ENCODE measurements at places on chromosomes 7 and 10.

DNA sequence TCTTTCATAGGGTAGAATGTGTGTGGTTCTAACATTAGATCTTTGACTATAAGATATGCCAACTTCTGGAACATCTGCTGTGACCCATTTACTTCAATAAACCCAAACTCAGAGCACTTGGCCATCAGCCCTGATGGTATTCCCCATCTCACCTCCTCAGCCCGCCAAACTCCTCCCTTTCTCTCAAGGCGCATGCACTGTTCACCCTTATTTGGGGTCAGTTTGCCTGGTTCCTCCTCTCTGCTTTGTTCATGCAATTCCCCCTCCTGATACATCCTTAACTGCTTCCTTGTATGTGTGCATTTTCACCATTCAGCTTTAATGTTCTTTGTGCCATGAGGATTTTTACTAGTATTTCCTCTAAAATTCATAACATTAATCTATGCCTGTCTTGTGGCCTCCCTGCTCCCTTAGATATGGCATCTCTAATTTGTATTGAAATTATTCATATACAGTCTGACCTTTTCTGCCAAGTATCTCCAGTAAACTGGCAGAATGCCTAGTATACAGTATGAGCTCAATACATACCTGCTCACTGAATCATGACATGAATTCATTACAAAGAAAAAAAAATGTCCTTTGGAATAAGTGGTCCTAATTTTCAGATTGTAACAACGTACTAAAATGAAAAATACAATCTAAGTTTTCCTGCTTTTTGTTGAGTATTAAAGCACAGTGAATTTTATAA lies 336.8 kb upstream of the IGFBP3 start:
- DNase-seq, result no peak

GRCh38 chr7:149664666-149665065 lies 108.7 kb downstream of the ZNF467 start:
- DNase-seq, result no peak

- DNase-seq, result no peak
Observed at GRCh38 chr7:18290223-18290622, 205.3 kb upstream of the HDAC9 start.

GRCh38 chr10:49736564-49737113 lies 25.5 kb downstream of the OGDHL start:
- DNase-seq, result no peak

GRCh38 chr10:92886334-92886961 lies 38.1 kb downstream of the EXOC6 start:
- DNase-seq, result no peak

DNA sequence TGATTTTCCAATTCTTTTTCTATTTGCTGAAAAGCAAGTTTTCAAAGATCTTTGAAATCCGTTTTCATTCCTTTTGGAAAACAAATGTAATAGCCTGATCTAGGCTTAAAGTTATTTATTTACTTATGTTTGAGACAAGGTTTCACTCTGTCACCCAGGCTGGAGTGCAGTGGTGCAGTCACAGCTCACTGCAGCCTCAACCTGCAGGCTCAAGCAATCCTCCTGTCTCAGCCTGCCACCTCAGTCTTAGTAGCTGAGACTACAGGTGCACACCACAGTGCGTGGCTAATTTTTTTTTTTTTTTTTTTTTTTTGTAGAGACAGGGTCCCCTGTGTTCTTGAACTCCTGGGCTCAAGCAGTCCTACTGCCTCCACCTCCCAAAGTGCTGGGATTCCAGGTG lies 4.6 kb downstream of the ST7 start:
- DNase-seq, result no peak

GRCh38 chr7:143934526-143935325 lies at the start of gene OR2F2:
TSS of gene OR2F2 (plus strand) at chr7:143935233. CDS start at chr7:143935233, 0 bp downstream.
- no peak for DNase-seq

DNA sequence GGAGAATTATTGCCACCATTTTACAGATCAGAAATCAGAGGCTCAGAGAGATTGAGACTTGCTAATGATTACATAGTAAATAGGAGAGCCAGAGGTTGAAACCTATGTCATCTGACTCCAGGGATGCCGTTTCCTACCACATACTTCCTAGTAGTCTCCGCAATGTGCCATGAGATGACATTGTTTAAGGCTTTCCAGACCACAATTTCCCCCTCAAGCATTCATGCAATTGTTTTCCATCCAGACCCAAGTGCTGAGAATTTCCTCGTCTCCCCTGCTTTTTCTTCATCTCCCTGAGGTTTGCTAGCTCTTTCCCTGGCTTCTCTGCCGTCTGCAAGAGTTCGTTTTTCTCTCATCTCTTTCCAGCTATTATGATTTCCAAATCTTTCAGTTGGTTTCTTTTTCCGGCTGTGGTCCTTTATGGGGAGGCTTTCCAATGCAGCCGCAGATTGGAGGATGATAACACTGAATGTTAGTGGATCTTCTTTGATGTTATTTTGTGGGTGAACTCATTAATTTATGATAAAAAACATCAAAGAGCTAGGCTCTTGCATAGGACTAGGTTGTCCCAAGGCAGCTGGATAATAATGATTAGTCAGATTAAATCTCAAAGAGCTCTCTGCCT lies 6.9 kb upstream of the GOLGA7B start:
- no peak for DNase-seq

- DNase-seq, result no peak
Observed at GRCh38 chr7:90256778-90257177, 11.8 kb downstream of the CFAP69 start.

- no peak for DNase-seq
Observed at GRCh38 chr10:131350245-131350644, 38.7 kb upstream of the TCERG1L start.

DNA sequence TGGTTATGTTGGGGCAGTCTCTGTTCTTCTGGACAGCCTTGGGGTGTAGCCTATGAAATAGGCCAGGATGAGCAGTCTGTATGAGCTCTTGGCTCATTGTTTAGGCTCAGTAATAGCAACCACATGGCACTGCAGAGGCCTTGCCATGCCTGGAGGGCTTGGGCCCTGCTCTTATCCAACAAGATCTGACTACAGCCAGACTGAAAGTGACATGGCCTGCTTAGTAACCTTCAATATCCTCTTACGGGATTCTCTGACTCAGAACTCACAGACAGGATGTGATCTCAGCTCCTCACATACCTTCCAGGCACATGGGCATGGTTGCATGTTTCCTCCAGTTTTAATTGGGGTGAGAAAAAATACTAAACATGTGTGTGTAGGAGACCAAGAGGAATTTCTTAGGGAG lies 289.3 kb downstream of the PTEN start:
- no peak for DNase-seq

- no peak for DNase-seq
Observed at GRCh38 chr7:149878523-149878921, 4.8 kb downstream of the ATP6V0E2 start.

DNA sequence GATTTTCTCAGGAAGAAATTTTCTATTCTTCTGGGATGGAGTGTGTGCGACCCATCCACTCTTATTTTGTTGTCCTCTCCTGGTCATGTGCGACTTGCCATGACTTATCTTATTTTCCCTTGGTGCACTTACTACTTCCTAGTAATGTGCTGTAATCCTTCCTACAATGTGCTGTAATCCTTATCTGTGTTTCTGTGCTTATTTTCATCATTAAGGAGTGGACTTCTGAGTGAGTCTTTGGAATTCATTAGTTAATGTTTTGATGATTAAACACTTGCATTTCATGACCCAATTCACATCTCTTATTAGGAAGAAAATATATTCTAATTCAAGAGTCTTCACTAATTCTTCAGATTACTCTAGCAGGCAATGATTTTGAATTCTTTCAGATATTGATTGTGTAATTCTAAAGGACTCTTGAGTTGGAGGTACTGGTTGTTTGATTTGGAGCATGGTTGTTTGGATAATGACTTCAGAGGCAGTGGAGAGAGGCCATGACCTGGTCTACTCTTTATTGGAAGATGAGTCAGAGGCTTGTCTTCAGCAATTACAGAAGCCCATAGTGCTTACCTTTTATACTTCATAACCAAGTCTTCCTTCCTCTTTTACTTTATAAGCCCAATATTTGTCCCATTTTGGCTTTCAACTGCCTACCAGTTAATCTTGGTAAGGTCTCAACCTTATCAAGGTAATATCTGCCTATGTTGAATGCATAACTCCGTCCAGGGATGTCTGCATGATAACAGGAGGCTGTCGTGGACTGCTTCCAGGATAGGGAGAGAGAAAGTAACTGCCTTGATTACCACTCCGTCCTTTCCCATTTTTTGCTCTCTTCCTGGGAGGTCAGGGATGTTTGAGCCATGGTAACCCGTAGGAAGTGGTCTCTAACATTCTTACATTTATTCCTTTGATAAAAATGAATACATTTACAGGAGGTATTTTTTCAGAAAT lies 278.3 kb upstream of the SP8 start:
- DNase-seq, result no peak

DNA sequence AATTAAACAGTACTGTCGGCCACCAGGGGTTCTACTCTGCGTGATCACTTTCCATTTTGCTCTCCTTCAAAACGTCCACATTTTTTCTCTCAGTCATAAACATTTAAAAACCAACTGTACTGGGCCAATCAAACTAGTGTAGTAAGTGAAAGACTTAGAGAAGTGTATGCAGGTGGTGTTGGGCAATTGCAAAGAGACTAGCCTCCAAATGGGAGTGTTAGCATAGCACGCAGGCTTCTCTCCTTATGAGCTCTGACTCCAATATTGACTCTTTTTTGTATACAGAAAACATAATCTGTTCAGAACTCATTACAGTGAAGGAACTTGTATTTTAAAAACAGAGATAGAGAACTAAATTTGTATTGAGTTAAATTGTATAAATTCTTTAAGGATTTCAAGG lies 150.6 kb downstream of the SDK1 start:
- DNase-seq, result no peak

DNA sequence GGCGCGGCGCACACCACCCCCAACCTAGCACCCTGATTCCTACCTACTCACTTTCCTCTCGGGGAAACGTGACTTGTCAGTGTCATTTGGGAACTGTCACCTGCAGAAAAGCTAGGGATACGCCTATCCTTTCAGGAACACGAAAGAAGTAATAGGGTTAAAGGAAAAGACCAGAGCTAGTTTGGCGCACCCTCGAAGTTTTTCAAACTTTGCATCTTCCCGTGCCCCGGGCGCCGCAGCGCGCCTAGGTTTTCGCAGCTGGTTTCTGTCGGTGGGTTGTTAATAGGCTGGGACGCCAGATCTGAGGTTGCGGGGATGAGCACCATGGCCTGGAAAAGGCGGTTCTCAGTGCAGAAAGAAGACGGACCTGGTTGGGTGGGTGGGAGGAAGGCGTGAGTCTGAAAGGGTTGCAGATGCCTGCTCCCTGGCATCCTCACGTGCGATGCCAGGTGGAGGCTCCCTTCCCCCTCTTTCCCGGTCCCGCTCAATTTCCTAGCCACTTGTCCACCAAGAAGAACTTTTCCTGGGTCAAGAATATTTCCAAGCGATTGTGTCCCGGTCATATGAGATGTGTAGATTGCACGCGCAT lies 568 bp upstream of the MEOX2 start:
- DNase-seq, result no peak

DNA sequence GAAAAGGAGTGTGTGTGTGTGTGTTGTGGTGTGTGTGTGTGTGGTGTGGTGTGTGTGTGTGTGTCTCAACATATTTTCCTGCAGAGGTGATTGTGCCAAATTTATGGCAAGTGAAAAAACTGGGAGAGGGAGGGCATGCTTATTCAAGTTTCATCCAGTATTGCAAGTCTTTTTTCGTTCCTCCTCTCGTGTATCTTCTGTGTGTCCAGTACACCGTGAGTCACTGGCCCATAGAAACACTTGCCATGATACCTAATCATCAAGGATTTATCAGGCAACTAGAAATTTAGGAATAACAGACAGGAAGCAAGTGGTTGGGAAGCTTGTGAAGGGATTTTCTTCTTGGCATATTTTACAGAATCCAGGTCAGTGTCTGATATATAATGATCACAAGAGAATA lies 820.5 kb downstream of the GATA3 start:
- no peak for DNase-seq

GRCh38 chr10:73095481-73096021 lies 1.1 kb downstream of the P4HA1 start:
- DNase-seq, result no peak

- no peak for DNase-seq
Observed at GRCh38 chr7:56287429-56288138, 171.4 kb upstream of the NUPR2 start.
